ENCODE measurements at places on chromosomes 1 and 21.
A peak's percentile ranks its signal among the peaks of the same experiment; 100 is the strongest.

DNA sequence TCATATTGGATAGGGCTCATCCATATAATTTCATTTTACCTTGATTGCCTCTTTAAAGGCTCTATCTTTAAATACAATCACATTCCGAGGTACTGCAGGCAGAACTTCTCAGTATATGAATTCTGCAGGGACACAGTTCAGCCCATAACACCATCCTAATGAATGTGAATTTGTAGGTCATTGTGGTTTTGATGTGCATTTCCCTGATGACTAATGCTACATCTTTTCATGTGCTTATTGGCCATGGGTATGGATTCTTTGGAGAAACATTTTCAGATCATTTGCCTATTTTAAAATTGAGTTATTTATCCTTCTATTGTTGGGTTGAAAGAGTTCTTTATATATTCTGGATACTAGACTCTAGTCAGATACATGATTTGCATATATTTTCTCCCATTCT is 9.6 kb upstream of the RPS6KC1 start:
- no peak for DNase-seq

DNA sequence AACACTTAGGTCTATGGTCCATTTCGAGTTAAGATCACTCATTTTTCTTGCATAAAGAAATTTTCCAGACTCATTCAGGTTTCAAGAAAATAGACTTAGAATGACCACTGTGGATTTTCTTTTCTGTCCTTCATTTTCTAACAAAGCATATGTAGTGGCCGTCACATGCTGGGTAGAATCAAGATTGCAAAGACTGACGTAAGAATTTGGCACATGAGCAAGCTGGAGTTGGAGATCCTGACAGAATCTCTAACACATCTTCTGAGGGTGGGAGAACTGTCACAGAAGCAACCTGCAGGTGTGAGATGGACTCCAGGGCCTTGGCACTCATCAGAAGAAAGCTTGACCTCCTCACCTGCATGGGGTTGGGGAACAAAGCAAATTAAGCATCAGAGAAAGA is 28.6 kb downstream of the KIF26B start:
- DNase-seq, result no peak

DNA sequence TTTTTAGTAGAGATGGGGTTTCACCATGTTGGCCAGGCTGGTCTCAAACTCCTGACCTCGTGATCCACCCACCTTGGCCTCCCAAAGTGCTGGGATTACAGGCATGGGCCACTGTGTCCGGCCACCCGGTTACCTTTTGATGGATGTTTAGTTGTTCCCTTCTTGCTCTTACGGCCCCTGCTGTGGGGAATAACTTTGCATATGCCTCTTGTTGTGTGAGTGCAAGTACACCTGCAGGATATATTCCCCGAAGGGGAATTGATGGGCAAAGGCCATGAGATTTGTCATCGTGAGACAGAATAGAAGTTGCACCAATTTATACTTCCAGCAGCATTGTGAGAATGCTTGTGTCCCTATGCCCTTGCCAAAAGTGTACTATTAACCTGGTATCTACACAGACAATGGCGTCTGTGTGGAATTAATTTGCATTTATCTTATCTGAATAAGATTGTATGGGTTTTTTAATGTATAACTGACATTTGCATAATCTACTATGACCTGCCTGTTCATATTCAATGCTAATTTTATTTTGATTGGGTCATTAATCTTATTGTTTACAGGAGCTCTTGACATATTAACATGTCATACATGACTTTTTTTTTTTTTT is 8.1 kb downstream of the IL6R start:
- DNase-seq, result no peak

DNA sequence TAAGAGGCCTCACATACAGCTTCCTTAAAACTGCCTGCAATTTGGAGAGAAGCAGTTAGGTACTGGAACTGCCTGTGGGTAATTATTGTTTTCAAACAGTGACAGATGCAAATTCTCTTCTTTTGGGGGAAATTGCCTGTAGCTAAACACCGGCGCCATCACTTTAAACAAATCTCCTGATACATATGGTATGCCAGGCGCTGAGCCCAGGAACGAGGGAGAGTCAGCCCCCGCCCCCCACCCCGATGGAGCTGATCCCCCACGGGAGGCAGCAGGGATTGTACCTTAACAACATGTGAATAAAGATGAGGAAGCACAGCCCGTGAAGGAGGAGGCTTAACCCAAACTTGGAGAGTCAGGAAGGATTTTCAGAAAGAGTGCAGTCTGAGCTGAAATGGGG is 7.1 kb downstream of the TMEM51 start:
- DNase-seq, result no peak

- DNase-seq, result no peak
Measured at GRCh38 chr1:55301912-55302311, 86.7 kb upstream of the USP24 start.

GRCh38 chr21:45643021-45643980 is at the start of gene PCBP3:
PCBP3 (plus strand) TSS chr21:45643725; CDS start chr21:45850086, 206,361 bp downstream.
- peak; percentile 80 for DNase-seq

GRCh38 chr21:45889961-45890360 is 91.6 kb upstream of the COL6A1 start:
- no peak for DNase-seq

GRCh38 chr21:38126666-38127303 is 130.0 kb upstream of the KCNJ15 start:
- peak; percentile 68 for DNase-seq

DNA sequence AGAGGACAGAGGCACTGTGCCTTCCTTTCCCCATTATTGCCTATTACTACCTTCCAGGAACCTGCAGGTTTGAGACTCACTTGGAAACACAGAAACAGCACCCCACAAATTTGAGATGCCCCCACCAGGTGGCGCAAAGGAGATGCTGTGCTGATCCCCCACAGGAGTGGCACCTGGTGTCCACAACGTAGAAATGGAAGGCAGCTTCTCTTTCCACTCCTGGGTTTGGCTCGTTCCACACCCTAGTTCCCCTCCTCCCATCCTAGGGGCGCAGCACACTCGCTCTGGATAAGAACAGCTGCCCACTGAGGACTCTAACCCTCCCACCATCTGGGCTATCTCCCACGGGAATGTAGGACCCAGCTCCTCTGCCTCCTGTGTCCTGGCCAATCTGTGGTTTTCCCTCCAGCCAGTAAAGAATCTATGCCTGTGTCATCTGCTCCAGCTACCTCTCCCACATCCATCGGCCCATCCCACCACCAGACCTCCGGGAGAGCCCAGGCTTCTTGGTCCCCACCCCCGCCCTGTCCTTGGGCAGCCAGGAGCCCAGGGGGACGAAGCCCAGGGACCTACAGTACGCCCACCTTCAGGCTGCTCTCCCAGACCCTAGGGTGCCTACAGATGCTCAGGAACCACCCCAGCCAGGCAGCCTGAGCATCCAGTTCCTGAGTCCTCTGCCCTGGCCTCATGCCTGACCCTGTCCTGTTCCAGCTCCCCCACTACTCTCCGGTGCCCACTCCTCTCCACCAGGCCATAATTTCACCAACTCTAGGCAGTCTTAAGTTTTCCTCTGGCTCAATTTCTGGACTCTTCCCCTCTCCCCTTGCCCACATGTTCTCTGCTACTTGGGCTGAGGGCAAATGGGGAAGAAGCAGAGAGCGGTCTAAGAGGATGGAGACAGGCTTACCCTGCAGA is 549 bp downstream of the THBS3 start:
- peak; percentile 60 for DNase-seq

DNA sequence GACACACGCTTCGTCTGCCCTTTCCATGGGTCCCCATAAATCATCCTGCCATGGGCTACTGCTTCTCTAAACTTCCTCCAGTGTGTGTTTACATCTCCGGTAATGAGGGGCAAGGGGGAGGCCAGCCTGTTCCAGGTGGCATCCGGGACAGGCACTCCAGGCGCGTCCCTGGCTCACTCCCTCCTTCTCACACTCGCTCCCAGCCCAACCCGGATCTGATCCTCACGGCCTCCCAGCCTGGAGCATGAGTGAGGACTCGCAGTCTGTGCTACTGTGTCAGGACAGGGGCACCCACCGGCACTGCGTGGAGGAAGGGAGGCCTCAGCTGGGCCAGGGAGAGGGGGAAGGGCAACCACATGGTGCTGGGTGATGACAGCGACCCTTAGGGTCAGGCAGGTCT is 225.4 kb downstream of the TRABD2B start:
- DNase-seq, result no peak

DNA sequence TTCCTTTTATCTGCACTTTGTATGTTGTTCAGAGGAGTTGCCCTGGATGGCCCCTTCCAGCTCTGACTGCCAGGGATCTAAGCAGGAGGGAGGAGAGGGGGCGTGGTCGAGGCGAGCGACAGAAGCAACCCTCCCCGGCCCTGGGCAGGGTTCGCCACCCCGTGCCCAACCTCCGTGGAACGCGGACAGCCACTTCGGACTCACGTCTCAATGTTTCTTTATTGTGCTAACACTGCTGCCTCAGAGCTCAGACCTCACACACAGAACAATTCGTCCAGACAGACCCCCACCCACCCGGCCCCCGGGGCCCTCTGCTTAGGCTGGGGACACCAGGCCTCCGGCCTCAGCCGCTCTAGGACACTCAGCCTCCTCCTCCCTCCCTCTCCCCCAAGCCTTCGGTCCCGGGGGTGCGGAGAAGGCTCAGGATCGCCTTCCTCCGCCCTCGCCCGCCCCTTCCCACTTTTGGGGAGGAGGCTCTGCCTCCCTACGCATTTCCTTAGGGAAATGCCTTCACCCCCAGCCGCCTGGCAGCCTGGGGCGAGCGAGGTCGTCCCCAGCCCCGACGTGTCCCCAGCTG is 8.3 kb downstream of the VSIG8 start:
- DNase-seq, result peak; percentile 19

- no peak for DNase-seq
Measured at GRCh38 chr1:7960867-7961215, 670 bp upstream of the PARK7 start.

GRCh38 chr21:41835711-41836154 is 43.4 kb downstream of the PRDM15 start:
- DNase-seq, result no peak

DNA sequence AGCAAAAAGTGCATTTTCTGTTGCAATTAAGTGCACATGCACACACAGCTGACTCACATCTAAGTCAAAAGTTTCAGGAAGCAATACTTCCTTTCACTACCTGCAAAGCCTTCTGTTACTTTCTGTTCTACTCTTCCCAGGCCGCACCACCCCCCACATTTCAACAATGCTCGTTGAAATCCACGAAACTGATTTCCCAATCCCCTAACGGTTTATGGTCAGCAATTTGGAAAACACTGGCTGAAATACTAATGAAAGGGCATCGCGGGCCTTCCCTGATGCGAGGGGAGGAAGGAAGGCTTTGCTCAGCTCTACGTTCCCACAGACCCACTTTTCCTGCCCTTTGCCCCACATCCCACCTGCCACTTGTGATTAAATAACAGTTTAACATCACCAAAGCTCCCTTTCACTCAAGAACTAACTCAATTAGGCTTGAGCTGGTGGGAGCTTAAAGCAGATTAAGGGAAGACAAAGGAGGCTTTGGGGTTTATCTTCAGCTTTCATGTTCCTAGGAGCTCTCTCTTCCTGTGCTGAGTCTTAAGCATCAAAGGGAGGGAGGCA is 243.2 kb upstream of the RAB4A start:
- DNase-seq, result no peak

DNA sequence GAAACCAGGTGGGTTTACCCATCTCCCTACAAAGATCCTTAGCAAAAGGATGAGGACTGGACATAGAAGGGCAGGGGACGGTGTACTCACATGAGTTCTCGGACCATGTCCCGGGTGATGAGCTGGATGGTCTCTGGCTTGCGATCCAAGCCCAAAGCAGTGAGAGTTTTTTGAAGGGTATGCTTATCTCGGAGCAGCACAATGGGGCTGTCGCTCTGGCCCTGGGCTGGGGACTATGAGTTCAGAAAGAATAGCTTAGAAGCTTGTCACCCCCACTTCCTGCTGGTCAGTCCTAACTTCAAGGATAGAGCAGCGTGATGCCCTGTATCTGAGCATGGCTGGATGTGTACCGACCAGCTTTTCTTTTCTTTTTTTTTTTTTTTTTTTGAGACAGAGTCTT is 9.6 kb downstream of the CFAP45 start:
- DNase-seq, result no peak

DNA sequence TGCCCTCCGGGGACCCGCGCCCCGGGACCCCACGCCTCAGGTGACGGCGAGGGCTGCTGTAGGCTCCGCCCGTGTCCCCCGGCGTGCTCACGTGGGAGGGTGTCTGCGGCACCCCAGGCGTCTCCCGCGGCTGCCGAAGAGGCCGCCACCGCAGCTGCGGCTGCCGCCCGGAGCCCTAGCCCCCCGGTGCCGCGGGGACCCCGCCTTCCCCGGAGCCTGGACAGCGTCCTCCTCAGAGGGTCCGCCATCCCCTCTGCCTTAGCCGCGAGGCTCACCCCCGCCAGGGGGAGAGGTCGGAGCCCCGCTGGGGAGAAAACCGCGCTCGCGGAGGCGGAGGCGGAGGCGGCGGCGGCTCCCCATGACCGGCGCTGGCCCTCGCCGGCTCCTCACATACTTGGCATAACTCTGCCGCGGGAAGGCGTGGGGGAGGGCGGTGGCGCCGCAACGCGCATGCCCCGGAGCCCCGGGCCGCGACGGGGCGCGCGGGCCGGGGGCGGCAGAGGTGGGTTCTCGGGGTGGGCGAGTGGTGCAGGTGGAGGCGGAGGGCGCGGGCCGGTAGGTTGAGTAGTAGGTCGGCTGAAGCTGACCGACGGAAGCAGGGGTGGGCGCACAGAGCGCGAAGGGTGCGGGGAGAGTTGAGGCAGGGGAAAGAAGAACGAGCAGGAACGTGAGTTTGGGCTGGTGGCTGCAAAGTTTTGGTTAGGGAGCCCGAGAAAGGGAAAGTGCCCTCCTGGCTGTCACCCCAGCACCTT is 700 bp upstream of the SYDE2 start:
- peak; percentile 73 for DNase-seq

GRCh38 chr21:37862536-37862935 is 53.7 kb downstream of the KCNJ6 start:
- DNase-seq, result peak; percentile 80

DNA sequence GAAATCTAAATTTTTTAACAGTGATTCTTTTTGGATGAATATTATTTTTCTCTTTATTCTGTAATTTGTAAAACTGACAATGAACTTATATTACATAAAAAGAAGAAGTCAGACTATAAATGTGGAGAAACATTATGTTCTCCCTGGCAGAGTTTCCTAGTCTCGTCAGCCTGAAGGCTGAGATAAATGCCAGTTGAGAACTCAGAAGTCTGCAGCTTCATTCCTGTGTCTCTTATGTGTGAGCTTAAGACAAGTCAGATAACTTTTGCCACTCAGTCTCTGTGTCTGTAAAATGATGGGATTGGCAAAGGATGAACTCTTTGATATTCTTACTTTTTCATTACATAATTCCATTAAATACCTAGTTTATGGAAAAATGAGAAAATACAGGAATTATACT is 568.8 kb upstream of the ZRANB2 start:
- DNase-seq, result no peak

GRCh38 chr1:156229809-156230472 is 12.0 kb upstream of the BGLAP start:
- DNase-seq, result no peak

- DNase-seq, result peak; percentile 76
Measured at GRCh38 chr1:14282707-14283106, 315.8 kb upstream of the KAZN start.

DNA sequence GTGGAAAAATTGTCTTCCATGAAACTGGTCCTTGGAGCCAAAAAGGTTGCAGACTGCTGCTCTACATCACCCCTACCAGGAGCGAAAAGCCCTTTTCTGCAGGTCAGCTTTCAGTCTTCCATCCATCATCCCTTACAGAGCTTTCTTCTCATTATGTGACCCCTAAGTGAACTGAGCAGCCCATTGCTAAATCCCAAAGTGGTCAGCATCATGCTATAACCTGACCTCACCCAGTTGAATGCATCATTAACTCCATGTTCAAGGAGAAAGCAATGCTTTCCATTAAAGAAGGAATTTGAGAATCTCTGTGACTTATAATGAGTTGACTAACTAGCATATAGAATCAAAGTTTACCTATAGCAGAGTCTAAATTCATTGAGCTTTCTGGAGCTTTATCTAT is 10.4 kb upstream of the IL24 start:
- DNase-seq, result no peak
